Left ventricle myocardium inferior (tissue), 1 donor: ENCODE measurements at places on chromosomes 5 and 9. TPM values are rescaled to one million over a fixed set of nuclear protein-coding genes. Genes with fewer than 3 reads are reported as not detected.

DNA sequence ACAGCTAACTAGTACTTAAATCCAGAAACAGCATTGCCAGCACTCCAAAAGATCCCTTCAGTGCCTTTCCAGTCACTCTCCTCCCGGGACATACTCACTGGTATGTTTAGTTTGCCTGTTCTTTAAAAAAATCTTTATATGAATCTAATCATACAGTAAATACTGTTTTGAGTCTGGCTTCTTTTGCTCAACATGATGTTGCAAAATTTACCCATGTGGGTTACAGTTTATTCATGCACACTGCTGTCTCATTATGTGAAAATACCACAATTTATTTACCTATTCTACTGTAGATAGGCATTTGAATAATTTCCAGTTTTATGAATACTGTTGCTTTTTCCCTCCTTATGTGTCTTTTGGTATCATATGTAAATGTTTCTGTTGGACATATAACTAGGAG is 13.5 kb downstream of the NDFIP1 start:
- H3K27ac ChIP-seq: no peak overlapping the region
- H3K4me3 ChIP-seq: no peak overlapping the region
- peaks cover 69% of the 10 kb centered on the region for H3K4me1 ChIP-seq
- peaks cover 10% of the 10 kb centered on the region for H3K36me3 ChIP-seq
- H3K27me3 ChIP-seq: no peaks in the 10 kb centered on the region
- no peak for DNase-seq

- H3K4me3 ChIP-seq: no peak overlapping the region
- H3K36me3 ChIP-seq: no peaks in the 10 kb centered on the region
- no peaks in the 10 kb centered on the region for H3K27me3 ChIP-seq
- H3K27ac ChIP-seq: no peak overlapping the region
Measured at GRCh38 chr9:10674586-10674985, 61.8 kb upstream of the PTPRD start.

The CCL27 gene
- total RNA-seq: 0.41 TPM

The LHX3 gene
- not detected for total RNA-seq

- peaks cover 9% of the 10 kb centered on the region for H3K4me1 ChIP-seq
- H3K27ac ChIP-seq: no peak overlapping the region
- no peaks in the 10 kb centered on the region for H3K27me3 ChIP-seq
Measured at GRCh38 chr9:4220346-4220745, 79.5 kb downstream of the GLIS3 start.
